Stimulated activated CD8-positive, alpha-beta memory T cell treated with anti-CD3 and anti-CD28 coated beads, Interleukin-15, amount 100 ng/mL, for 48 hours (primary cell): ENCODE measurements at places on chromosomes 11 and 22.

GRCh38 chr11:11937433-11937832 is 71.0 kb downstream of the DKK3 start:
- DNase-seq: no peak

- no peak for DNase-seq
Observed at GRCh38 chr11:64173616-64174355, 7.9 kb upstream of the MACROD1 start.

- no peak for DNase-seq
Observed at GRCh38 chr11:61851900-61852295, 23.8 kb downstream of the FADS2 start.

GRCh38 chr11:100903284-100903683 is 216.2 kb downstream of the ARHGAP42 start:
- DNase-seq: no peak

- DNase-seq: no peak
Observed at GRCh38 chr11:108466405-108466804, 924 bp downstream of the C11orf65 start.

- no peak for DNase-seq
Observed at GRCh38 chr22:28882545-28882877, 861 bp upstream of the ZNRF3 start.

DNA sequence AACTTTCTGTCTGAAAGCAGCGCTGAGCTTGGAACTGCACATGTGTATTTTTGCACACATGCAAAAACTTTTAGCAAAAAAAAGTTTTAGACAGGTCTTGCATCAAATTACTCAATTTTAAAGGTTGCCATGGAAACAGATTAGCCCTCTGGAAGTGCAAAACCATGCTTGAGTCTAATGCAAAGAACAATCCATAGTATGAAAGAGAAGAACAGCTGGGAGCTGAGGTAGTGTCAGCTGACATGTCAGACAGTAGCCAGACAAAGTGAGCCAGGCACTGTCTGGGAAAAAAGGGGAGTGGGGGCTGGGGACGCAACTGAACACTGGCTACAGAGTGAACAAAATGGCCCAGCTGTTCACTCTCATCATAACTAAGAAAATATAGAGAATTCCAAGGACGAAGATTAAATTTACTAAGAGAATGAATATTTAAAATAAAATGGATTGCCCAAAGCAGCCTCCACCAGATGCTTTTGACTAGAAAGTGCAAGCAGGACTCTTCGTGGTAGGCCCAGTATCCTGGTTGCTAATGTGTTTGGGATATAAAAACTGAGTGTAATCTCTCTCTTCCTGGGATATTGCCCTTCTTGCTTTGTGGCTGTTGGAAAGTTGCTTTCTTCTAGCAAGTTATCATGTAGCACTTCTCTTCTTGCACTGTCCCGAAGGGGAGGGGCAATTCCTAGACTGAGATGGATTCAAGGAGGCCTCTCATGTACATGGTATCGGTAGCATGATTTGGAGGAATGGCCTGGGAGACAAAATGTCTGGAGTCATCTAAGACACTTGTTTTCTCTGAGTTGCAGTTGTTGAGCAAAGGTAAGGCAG is 434.1 kb upstream of the FAT3 start:
- DNase-seq: no peak

GRCh38 chr11:61645179-61645868 is 34.9 kb upstream of the DAGLA start:
- no peak for DNase-seq

GRCh38 chr11:65639623-65640482 is 2.0 kb downstream of the SIPA1 start:
- DNase-seq: no peak

DNA sequence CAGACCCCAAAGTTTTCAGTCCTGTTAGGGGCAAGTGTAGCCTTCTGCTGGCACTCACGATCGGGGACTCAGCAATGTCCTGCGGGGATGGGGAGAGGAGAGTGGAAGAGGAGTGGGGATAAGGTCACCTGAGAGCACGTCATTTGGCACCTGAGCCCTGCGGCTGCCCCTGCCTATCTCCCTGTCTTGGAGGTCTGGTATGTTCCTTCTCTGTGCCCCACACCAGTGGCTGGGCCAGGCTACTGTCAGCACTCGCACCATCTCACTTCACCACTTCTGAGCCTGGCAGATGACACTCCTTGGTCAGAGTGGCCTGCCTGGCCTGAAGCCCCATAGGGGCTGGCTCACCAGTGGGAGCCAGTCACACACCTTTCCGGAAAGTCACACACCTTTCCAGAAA is 20.1 kb upstream of the CHADL start:
- DNase-seq: no peak

- DNase-seq: no peak
Observed at GRCh38 chr11:129976328-129976727, 26.3 kb downstream of the PRDM10 start.

DNA sequence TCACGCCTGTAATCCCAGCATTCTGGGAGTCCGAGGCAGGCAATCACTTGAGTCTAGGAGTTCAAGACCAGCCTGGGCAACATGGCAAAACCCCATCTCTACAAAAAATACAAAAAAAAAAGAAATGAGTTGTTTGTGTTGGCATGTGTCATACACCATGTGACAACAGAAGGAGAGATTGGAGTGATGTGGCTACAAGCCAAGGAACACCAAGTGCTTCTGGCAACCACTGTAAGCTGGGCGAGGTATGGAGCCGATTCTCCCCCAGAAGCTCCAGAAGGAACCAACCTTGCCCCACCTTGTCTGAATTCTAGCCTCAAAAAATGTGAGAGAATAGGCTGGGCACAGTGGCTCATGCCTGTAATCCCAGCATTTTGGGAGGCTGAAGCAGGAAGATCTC is 39.1 kb upstream of the SLC35C1 start:
- DNase-seq: no peak

GRCh38 chr22:48926136-48926535 is 901.5 kb downstream of the BRD1 start:
- no peak for DNase-seq

- no peak for DNase-seq
Observed at GRCh38 chr22:43292630-43293018, 50.5 kb downstream of the SCUBE1 start.

DNA sequence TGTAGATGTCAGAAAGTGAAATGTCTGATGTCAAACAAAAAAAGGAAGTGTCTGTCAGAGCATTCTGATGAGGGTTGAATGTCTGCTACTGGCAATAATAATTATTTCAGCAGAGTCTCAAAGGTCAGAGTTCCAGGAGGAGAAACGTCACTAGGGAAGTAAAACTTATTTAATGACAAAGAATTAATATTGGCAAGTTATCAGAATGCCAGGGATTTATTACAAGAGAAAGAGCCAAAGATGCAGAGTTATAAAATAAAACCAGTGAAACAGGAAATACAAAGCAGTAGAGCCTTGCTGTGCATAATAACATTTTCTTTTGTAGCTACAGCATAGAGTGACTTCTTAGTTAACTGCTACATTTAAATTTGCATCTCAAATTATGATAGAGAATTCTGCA is 504.0 kb upstream of the LRRC4C start:
- DNase-seq: no peak
